ENCODE measurements at places on chromosomes 11 and 22. TPM values are rescaled to one million over a fixed set of nuclear protein-coding genes. Genes with fewer than 3 reads are reported as not detected.

DNA sequence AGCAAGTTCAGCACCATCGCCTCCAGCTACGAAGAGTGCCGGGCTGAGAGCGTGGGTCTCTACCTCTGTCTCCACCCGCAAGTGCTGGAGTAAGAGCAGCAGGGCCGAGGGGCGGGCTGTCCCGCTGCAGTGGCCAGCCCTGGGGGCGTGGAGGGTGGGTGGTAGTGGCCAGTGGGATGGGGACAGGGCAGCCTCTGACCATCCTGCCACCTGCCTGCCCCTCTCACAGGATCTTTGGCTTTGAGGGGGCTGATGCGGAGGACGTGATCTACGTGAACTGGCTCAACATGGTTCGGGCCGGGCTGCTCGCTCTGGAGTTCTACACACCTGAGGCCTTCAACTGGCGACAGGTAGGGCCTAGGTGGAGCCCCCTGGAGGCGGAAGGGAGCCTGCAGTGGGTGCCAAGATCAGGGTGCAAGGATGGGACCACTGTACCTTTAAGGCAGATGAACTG is 15.0 kb upstream of the BBS1 start:
- DNase-seq: peak; percentile 68
- peaks cover 20% of the 10 kb centered on the region for H3K36me3 ChIP-seq
- no peaks in the 10 kb centered on the region for H3K27me3 ChIP-seq

The OR5B21 gene
- total RNA-seq: not detected

- H3K4me3 ChIP-seq: no peak within 1 kb of the TSS
- H3K36me3 ChIP-seq: peaks cover 5% of the 10 kb centered on the region
- peaks cover 16% of the 10 kb centered on the region for H3K4me1 ChIP-seq
- H3K27ac ChIP-seq: no peak within 1 kb of the TSS
These were observed at the start of gene SCT for GRCh38 chr11:626475-627307. TSS of gene SCT (minus strand) at chr11:627181. CDS start at chr11:627143, 38 bp downstream.

- DNase-seq: no peak
- H3K27ac ChIP-seq: no peak overlapping the region
- H3K4me1 ChIP-seq: no peaks in the 10 kb centered on the region
These were observed 213.7 kb downstream of the BARX2 start for GRCh38 chr11:129589190-129589860.

GRCh38 chr22:41556561-41556960 is 4.2 kb upstream of the CSDC2 start:
- H3K4me3 ChIP-seq: no peak overlapping the region
- no peak for DNase-seq
- H3K36me3 ChIP-seq: no peaks in the 10 kb centered on the region
- no peak overlapping the region for H3K27ac ChIP-seq
- peaks cover 38% of the 10 kb centered on the region for H3K27me3 ChIP-seq

DNA sequence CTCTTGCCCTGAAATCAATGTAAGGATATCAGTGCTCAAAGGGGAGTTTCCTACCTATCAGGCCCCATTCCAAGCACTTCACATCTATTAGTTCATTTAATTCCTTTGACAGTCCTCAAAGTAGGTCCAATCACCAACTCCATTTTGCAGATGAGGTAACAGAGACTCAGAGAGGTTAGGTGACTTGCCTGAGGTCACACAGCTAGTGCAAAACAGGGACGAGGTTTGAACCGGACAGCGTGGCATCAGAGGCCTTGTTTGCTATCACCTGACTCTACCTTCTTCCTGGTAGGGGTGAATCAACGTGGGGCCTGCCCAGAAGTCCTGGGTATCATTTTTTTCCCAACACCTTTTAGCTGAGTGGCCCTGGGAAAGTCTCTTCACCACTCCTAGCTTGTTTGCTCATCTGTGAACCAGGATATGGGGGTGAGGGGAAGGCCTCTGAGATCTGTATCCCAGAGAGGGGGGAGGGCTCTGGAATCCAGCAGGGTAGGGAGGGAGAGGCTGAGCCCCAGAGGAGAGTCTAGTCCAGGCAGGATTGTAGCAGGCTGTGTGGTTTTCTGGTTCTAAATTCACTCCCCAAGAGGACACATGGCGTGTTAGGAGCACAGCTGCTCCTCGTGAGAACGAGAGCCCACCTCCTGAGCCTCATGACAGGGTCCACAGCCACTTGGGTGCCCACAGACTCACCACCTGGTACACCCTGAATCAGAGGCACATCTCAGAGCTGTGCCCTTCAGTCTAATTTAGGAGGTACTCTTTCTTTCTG is 174.7 kb downstream of the MN1 start:
- H3K4me3 ChIP-seq: no peak overlapping the region
- H3K27me3 ChIP-seq: no peaks in the 10 kb centered on the region
- no peaks in the 10 kb centered on the region for H3K36me3 ChIP-seq
- H3K4me1 ChIP-seq: no peaks in the 10 kb centered on the region
- no peak for DNase-seq

Measured in activated CD4-positive, alpha-beta T cell treated with anti-CD3 and anti-CD28 coated beads, Interleukin-2, amount 10 ng/mL, durations not matched to agents 24 days and 14 days (primary cell).